Naive B cell (primary cell): ENCODE measurements at places on chromosomes 4 and X. TPM values are rescaled to one million over a fixed set of nuclear protein-coding genes. Genes with fewer than 3 reads are reported as not detected.

Gene SERTM2
- polyA plus RNA-seq, result not detected

GRCh38 chrX:72062916-72063315, 68.8 kb downstream of the RTL5 start:
- no peaks in the 10 kb centered on the region for H3K36me3 ChIP-seq
- H3K27ac ChIP-seq, result no peak overlapping the region
- no peak overlapping the region for H3K4me3 ChIP-seq
- no peaks in the 10 kb centered on the region for H3K4me1 ChIP-seq
- no peak for DNase-seq

DNA sequence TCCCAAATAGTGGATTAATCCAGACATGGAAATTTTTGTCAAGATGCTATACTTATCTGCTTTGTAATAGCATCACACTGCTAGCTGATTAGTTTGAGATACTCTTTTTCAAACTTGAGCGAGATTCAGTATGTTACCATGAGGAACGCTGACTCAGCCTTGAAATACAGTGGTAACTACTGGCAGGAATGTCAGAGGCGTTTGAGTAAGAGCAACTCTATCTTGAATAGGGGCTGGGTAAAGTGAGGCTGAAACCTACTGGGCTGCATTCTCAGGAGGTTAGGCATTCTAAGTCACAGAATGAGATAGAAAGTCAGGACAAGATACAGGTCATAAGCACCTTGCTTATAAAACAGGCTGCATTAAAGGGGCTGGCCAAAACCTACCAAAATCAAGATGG, 2519.6 kb downstream of the ARAP2 start:
- no peaks in the 10 kb centered on the region for H3K36me3 ChIP-seq
- H3K27me3 ChIP-seq, result no peaks in the 10 kb centered on the region

- H3K4me3 ChIP-seq, result no peak overlapping the region
- DNase-seq, result no peak
- no peak overlapping the region for H3K27ac ChIP-seq
- H3K27me3 ChIP-seq, result peaks cover 5% of the 10 kb centered on the region
- H3K4me1 ChIP-seq, result no peaks in the 10 kb centered on the region
These were observed 34.8 kb downstream of the PLAC1 start for GRCh38 chrX:134623293-134624045.

- no peak overlapping the region for H3K27ac ChIP-seq
- no peaks in the 10 kb centered on the region for H3K36me3 ChIP-seq
- no peak for DNase-seq
- no peaks in the 10 kb centered on the region for H3K27me3 ChIP-seq
- no peak overlapping the region for H3K4me3 ChIP-seq
- no peaks in the 10 kb centered on the region for H3K4me1 ChIP-seq
These were observed 482.0 kb upstream of the TENM3 start for GRCh38 chr4:181761156-181761555.

DNA sequence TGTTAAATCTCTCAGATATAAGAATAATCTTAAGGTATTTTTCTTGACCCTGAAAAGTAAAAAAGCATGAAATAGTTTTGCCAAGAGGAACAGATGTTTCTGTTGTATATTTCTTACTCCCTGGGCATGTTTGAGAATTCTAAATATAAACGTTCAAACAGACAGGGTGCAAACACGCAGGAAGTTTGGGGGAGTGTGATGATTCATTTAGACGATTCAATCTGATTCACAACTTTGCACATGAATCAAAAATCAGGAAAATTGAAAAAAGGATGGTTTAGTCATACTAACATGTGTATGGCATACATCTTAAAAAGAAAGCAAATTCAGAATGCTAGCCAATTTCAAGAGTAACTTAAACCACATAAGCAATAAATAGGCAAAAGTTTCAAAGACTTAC, 340.3 kb upstream of the GRID2 start:
- no peaks in the 10 kb centered on the region for H3K36me3 ChIP-seq
- no peak overlapping the region for H3K27ac ChIP-seq
- DNase-seq, result no peak
- H3K4me1 ChIP-seq, result no peaks in the 10 kb centered on the region
- H3K4me3 ChIP-seq, result no peak overlapping the region
- H3K27me3 ChIP-seq, result no peaks in the 10 kb centered on the region
